Naive thymus-derived CD8-positive, alpha-beta T cell (primary cell): ENCODE measurements at places on chromosomes 3 and 15.

DNA sequence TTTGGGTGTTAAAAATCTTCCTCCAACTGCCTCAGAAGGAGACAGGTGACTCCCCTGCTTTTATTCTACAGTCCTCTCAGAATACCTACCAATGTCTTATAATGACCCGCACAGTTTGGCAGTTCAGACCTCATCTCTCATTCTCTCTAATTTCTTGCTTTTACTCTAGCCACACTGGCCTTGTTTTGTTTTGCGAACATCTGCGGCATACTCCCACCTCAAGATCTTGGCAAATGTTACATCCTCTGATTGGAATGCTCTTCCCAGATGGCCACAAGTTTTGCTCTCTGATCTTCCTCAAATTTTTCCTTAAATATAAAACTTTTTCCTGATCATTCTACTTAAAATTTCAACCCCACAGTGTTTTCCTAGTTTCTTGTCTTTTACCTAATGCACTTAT, 94.1 kb downstream of the PLSCR2 start:
- DNase-seq: no peak

DNA sequence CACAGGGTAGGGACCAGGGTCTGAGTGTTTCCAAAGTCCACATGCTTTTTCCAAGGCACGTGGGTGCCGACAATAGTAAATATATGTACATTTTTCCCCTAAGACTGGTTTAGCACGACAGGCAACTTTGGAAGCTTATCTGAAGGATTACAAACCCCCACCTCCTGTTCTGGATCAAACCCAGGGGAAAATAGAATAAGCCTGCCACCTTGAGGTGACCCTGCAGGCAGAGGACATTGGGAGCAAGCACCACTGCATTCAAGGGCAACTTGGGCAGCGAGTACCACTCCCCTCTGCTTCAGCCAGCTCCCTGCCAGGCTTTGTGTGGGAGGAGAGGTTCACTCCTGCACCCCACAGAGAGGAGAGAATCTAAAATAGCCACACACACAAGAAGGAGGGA, 44.8 kb downstream of the KBTBD12 start:
- no peak for DNase-seq

DNA sequence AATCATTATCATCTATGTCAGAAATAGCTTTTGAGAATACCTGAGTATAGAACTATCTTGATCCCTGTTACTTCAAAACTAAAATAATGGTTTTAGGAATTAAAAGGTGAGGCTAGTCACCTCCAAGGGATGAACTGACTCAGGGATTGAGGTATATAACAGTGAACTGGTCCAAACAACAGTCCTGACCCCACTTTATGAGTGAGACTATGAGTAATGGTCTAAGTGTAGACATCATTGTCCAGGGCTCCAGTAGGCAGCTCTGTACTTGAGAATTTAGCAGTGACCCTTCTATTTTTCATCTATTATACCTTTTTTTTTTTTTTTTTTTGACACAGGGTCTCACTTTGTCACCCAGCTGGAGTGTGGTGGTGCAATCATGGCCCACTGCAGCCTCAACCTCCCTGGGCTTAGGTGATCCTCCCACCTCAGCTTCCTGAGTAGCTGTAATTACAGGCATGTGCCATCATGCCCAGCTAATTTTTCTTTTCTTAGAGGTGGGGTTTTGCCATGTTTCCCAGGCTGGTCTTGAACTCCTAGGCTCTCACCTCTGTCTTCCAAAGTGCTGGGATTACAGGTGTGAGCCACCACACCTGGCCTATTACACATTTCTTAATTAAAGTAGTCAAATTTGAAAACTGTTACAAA, 36.3 kb downstream of the MLH1 start:
- no peak for DNase-seq

DNA sequence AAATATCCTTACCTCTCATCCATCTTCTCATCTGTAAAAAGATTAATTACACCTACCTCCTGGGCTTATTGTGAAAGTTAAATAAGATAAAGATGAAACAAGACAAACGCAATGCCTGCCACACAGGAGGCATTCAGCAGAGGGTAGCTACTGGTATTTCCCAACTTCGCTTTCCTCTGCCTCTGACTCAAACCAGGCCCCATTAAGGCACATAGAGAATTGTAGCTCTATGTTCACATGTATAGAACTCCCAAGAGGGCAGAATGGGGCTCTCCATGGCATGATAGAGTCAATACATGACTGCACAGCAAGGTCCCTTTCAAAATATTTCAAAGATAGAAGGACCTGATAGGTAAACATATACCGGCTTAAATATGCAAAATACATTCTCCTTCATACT, 1.4 kb downstream of the LYSMD2 start:
- DNase-seq: no peak

GRCh38 chr3:173913397-173913796, 515.9 kb downstream of the NLGN1 start:
- DNase-seq: no peak

DNA sequence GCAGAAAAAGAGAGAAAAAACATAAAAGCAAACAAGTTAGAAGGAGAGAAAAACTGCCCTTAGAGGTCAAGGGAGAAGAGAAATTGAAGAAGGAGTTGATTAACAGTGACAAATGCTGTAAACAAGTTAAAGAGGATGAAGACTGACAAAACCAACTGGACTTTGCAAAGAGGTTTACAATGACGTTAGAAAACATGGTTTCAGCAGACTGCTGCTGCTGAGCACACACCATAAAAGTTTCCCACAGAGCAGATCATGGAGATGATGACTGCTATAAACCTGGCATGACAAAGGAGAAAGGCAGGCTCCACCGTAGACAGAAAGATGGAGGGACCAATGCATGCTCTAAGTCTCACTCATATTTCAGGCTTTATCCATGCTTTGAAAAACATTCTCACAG, 78.7 kb downstream of the POLQ start:
- no peak for DNase-seq

- DNase-seq: no peak
These were observed 2.9 kb upstream of the FXR1 start for GRCh38 chr3:180909369-180910127.

DNA sequence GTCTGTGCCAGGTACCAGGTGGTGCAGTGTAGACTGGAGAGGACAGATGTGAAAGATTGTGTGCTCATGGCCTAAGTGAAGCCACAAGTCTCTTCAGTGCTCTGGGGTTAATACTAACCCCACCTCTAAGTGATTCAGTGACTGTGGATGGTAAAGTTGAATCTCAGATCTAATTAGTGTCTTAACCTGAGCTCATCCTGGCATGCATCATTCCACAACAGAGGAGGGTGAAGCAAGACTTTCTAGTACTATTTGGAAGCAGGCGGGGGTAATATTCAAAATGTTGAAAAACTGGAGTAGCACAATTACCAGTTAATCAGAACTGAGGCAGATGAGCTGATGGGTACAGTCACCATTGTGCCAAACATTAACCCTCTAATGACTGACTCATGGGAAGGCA, 2.8 kb upstream of the MESD start:
- no peak for DNase-seq

DNA sequence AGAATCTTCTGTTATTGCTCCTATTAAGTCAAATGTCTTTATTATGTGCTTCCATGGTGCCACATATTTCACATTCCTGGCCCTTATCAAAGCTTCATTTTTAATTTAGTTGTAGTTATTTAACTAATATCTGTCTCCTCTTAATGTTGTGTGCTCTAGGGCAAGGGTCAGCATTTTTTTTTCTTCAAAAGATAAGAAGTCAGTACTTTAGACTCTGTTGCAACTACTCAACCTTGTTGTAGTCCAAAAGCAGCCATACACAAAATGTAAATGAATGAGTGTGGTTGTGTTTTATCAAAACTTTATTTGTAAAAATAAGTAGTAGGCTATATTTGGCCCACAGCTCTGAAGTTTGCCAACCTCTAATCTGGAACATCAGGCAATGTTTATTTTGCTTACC, 394.7 kb upstream of the CBLB start:
- DNase-seq: no peak

- no peak for DNase-seq
These were observed 2.1 kb downstream of the RIOX2 start for GRCh38 chr3:97970156-97970555.

- peak; percentile 54 for DNase-seq
These were observed 2.2 kb downstream of the FOXB1 start for GRCh38 chr15:60006203-60006862.

- DNase-seq: no peak
These were observed 188.3 kb upstream of the EOMES start for GRCh38 chr3:27910456-27910855.

- DNase-seq: no peak
These were observed 966 bp upstream of the C3orf80 start for GRCh38 chr3:160224256-160224655.

- DNase-seq: no peak
These were observed 790 bp downstream of the LAMP3 start for GRCh38 chr3:183161552-183162336.

GRCh38 chr3:72344236-72344635, 504.0 kb downstream of the SHQ1 start:
- no peak for DNase-seq

DNA sequence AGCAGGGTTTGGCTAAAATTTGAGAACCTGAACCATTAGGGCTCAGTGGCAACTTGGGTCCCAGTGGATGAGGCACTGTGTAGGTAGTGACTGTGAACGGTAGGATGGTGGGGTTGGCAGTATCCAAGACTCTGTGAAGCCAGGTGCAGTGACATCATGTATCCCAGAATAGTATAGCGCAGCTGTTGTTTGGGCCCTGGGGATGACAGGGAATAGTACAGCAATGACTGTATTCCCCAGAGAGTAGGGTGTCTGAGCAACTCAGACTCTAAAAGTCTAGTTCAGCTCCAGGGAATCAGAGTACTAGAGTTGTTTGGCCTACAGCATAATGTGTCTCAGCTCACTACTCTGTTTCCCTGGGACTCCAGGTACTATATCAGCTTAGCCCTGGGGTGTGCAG, 20.7 kb upstream of the PPP2R3A start:
- DNase-seq: no peak

GRCh38 chr3:7340795-7341194, 479.9 kb downstream of the GRM7 start:
- DNase-seq: no peak

DNA sequence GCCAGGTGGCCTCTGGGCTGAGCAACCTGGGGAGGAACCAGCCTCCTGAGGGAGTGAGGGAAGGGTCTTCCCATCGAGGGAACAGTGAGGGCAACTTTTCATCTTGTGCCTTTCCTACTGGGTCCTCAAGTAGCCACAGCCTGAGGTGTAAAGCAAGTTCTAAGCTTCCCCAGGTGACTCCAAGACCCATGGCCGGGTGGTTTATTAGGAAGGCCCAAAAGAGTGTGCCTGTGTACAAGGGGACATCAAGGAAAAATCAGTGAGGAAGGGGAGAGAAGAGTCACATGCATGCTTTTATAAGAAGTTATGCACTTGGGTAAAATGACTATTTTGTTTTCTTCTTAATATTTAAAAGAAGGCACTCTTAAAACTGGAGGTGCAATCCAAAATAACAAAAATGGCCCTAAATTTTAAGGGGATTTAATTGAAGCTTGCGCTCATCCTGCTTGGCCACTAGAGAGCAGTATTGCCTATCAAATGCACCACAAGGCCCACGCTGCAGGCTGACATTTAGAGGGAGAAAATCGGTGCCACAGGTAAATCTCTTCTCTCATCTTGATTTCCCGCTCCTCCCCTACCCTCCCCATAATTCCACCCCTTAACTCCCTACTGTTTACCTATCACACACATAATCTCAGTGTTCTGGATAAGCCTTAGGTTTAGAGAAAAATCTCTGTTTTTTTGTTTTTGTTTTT, 6.7 kb downstream of the NANOGP8 start:
- peak; percentile 31 for DNase-seq
